HS-27A (cell line): ENCODE measurements at places on chromosomes 16 and 17.
A peak's percentile ranks its signal among the peaks of the same experiment; 100 is the strongest.

GRCh38 chr16:2976201-2976600, 4.0 kb downstream of the PKMYT1 start:
- no peak for DNase-seq

- DNase-seq, result no peak
Observed at GRCh38 chr17:50053654-50053960, 2.3 kb upstream of the ITGA3 start.

- DNase-seq, result no peak
Observed at GRCh38 chr16:75494661-75495075, 573 bp downstream of the CHST6 start.

GRCh38 chr16:12661656-12662172, 142.0 kb downstream of the CPPED1 start:
- no peak for DNase-seq

DNA sequence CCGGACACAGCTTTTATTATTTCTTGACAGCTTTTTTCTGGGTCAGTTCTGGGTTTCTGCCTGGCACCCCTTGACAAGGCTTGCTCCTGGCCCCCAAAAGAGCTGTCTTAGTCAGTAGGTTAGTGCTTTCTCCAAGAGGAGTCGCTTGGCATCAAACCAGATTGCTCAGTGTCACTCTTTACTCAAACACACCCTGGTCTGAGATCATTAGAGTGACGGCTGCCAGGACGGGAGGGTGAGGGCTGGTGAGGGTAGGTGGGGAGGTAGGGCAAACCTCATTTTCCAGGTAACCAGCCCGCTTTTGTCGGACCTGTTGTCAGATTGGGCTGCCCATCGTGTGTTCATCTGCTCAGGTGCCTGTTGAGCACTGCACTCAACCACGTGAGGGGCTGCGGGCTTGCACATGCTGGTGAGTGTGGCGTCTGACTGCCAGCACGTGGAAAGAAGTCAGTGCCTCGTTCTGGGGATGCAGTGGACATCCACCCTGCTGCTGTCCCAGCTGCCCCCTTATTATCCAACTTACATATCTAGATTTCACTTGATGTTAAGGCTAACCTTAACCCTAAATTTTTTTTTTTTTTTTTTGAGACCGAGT, 12.4 kb downstream of the TMEM94 start:
- no peak for DNase-seq

- no peak for DNase-seq
Observed at GRCh38 chr17:35531160-35531559, 6.3 kb downstream of the SLFN12L start.

DNA sequence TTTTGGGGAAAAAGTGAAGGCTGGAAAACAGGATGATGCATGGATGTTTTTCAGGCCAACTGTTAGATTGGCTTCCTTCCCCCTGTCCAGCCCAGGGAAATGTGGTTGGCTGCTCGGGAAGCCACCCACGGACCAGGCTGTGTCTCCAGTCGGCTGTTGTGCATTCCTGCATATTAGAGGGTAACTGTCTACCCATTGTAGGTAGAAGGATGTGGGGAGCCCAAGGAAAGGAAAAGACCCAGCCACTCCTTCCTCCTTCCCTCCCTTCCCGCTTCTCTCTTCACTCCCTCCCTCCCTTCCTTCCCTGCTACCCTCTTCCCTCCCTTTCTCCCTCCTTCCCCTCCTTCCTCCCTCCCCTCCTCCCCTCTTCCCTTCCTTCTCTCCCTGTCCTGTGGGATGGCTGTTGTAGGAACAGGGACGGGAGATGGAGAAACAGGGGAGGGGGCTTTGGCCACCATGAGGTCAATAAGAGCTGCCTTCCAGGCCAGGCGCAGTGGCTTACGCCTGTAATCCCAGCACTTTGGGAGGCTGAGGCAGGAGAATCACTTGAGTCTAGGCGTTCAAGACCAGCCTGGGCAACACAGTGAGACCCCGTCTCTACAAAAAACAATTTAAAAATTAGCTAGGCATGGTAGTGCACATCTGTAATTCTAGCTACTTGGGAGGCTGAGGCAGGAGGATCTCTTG, 16.9 kb downstream of the SYT17 start:
- no peak for DNase-seq

DNA sequence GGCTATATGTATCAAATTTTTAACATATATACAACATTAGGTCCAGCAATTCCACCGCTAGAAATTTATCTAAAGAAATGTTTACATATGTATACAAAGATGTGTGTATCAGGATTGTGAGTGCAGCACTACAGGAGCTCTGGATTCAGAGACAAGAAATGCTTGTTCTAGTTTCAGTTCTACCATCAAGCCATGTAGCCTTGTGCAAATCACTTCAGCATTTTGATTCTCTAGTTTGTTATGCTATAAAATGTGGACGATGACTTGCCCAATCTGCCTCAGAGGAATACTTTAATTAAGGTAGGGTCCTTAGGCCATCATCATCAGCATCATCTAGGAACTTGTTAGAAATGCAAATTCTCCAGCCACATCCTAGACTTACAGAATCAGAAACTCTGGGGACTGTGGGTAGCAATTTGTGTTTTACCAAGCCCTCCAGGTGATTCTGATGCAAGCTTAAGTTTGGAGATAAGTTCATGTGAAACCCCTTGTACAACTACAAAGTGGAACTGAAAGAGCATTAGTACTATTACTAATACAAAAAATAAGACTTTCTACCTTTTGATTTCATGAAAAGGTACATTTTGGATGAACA, 131.2 kb upstream of the CORO6 start:
- DNase-seq, result no peak

DNA sequence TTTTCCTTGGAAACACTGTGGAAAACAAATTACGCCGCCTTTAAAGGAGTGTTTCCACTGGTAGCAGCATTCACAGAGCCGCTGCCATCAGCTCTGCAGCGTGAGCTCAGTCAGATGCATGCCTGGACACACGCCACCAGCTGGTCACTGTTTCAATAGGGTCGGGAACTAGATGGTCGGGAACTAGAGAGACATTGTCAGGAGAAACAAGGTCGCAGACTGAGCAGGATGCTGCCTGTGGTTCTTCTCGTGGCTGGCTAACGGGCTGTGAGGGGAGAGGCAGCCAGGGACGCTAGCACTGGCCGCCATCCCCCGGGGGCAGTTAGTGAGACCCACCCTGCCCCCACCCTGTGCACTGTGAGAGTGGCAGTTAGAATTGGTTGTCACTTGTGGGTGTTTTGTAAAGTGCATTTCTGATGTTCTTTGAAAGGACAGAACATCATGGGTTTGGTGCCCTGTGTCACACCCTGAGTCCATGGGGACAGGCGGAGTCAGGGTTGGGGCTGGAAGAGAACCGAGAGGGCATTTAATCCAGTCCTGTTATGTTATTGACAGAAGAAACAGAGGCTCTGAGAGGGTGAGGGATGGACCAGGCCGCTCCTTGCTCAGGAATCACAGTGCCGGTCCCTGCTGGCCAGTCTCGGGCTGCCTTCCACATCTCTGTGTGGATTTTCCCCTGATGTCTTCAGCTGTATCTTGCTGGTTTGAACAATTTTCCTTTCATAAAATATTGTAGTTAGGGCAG, 86.3 kb downstream of the SPECC1 start:
- DNase-seq, result no peak

GRCh38 chr16:47047524-47048203, 74.2 kb upstream of the DNAJA2 start:
- DNase-seq, result no peak

GRCh38 chr17:9814337-9814945, 7.4 kb downstream of the GSG1L2 start:
- DNase-seq, result no peak

DNA sequence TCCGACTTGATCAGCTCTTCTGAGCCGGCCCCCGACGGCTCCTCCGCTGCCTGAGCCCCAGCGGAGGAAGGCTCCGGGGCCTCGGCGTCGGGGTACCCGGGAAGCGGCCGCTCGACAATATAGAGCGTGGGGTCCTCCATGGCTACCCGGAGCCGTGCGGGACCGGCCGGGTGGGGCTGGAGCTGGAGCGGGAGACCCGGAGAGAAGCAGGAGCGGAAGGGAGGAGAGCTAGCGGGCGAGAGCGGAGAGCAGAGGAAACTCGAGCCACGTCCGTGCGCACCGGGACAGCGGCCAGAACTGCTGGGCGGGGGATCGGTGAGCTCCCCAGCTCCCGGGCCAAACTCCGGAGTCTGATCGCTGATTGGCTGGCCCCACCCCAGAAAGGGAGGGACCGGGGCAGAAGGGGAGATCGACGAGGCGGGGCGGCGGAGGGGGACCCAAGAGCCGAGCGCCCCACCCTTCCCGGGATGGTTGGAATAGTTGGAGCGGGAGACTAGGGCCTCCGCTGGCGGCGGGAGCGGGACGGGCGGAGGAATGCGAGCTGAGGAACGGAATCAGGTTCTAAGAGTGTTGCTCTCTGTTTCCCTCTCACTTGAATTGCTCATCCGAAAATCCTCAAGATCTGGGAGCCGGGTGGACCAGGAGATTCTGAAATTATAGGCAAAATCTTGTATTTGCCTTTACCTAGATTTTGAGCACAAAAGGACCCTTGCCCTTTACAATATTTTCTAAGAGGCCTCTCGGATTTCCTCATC, at the start of gene CAVIN1:
TSS of gene CAVIN1 (minus strand) at position 299 of the 755 bp plus-strand sequence. CDS start at position 140, 159 bp downstream.
- peak; percentile 80 for DNase-seq

DNA sequence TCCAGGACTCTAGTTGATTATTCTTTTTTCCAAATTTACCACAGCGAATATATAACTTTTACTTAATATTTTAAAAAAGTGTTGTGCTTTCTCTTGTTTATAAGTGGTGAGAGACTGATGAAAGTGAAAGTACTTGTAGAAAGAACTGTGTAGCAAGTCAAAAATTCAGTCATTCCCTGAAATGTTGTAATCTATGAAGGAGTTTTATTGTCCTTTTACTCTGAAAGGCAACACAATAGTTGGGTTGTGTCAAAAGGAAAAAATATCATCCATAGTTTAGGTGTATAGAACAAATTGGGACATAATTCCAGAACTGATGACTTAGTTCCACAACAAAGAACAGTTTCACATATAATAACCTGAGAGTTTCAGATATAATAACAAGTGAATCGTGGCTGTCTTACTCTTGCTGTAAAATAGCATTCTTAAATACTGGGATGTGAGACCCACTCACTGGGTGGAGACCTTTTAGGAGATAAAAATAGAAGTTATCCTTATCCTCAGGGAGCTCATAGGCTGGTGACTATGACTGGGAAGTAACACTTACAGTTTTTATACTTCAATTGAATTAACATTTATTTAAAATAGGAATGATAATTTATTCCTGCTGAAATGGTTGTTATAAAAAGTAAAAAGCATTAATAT, 20.6 kb downstream of the CYB5B start:
- DNase-seq, result no peak

DNA sequence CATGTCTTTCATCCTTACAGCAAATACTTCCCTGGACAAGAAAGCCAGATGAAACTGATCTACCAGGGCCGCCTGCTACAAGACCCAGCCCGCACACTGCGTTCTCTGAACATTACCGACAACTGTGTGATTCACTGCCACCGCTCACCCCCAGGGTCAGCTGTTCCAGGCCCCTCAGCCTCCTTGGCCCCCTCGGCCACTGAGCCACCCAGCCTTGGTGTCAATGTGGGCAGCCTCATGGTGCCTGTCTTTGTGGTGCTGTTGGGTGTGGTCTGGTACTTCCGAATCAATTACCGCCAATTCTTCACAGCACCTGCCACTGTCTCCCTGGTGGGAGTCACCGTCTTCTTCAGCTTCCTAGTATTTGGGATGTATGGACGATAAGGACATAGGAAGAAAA, 3.7 kb downstream of the TMUB2 start:
- DNase-seq, result no peak

GRCh38 chr16:16022683-16023064, 73.3 kb downstream of the ABCC1 start:
- DNase-seq, result no peak

- no peak for DNase-seq
Observed at GRCh38 chr16:82841108-82841507, 214.3 kb downstream of the CDH13 start.

DNA sequence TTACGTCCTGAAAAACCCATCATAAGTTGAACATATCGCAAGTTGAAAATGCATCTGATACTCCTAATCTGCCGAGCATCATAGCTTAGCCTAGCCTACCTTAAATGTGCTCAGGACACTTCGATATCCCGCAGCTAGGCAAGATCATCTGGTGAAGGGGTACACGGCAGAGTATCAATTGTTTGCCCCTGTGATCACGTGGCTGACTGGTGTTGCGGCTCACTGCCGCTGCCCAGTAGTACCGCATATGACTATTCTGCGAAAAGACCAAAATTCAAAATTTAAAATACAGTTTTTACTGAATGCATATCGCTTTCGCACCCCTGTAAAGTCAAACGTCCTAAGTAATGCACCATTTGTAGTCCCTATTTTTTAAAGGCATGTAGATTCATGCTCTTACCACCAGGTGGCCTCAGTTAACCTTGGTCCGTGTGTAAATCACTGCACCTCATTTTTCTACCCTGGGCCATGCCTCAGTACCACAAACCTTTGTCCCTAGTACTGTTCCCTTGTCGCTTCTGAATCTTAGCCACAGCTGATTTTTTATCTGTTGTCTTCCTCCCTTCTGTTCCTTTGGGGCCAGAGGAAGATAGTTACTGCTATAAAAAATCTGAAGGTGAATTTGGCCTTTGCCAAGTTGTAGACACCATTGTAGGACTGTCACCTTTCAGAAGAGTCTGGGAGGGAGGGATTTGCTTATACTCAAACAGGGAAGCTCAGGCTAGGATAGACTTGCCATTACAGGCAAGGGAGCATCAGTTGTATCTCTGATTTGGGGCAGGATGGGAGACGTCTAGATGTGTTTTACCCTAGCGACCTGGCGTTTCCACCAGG, 34.4 kb downstream of the WWP2 start:
- peak; percentile 31 for DNase-seq

GRCh38 chr16:16797239-16797638, 418.3 kb downstream of the NPIPA7 start:
- no peak for DNase-seq

DNA sequence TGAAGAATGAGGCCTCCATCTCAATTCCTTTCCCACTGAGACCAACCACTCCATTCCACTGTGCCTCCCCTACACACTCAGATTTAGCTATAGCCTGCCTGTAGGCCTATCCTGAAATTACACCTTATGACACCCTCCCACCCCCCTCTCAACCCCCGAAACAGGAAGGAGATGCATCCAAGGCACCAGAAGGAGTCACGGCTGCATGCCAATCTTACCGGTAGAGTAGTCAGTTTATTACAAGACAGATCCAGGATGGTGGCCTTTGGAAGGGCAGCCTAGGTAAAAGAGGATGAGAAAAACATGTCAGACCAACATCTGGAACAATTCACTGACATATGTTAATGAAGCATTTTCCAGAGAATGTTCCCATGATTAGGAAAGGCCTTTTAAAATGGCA, 2.6 kb downstream of the LRRC59 start:
- no peak for DNase-seq

GRCh38 chr16:29986231-29986630, 9.2 kb downstream of the HIRIP3 start:
- DNase-seq, result no peak

- DNase-seq, result no peak
Observed at GRCh38 chr16:81429045-81429521, 15.5 kb upstream of the CMIP start.
